ENCODE measurements at places on chromosomes 6 and 20. TPM values are rescaled to one million over a fixed set of nuclear protein-coding genes. Genes with fewer than 3 reads are reported as not detected.

- DNase-seq: no peak
- no peak overlapping the region for H3K27ac ChIP-seq
- H3K4me1 ChIP-seq: no peaks in the 10 kb centered on the region
- H3K27me3 ChIP-seq: peaks cover 12% of the 10 kb centered on the region
Measured at GRCh38 chr20:48139262-48140041, 354.2 kb upstream of the SULF2 start.

DNA sequence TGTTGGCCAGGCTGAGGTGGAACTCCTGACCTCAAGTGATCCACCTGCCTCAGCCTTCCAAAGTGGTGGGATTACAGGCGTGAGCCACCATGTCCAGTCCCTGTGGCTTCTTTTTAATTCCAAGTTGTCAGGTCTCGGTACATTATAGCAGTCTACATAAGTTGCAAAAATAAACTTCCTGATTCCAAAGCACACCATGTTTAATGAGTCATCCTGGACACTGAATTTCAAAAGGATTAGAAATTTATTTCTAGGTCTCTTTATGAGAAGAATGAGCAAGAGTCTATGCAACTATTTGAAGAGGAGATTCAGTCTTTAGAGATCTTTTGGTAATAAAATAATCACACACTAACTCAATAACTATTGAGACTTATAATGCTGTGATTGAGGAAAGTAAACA, 63.9 kb upstream of the MCHR2 start:
- DNase-seq: no peak
- no peaks in the 10 kb centered on the region for H3K27me3 ChIP-seq
- H3K36me3 ChIP-seq: no peaks in the 10 kb centered on the region
- no peak overlapping the region for H3K4me3 ChIP-seq
- no peak overlapping the region for H3K27ac ChIP-seq

DNA sequence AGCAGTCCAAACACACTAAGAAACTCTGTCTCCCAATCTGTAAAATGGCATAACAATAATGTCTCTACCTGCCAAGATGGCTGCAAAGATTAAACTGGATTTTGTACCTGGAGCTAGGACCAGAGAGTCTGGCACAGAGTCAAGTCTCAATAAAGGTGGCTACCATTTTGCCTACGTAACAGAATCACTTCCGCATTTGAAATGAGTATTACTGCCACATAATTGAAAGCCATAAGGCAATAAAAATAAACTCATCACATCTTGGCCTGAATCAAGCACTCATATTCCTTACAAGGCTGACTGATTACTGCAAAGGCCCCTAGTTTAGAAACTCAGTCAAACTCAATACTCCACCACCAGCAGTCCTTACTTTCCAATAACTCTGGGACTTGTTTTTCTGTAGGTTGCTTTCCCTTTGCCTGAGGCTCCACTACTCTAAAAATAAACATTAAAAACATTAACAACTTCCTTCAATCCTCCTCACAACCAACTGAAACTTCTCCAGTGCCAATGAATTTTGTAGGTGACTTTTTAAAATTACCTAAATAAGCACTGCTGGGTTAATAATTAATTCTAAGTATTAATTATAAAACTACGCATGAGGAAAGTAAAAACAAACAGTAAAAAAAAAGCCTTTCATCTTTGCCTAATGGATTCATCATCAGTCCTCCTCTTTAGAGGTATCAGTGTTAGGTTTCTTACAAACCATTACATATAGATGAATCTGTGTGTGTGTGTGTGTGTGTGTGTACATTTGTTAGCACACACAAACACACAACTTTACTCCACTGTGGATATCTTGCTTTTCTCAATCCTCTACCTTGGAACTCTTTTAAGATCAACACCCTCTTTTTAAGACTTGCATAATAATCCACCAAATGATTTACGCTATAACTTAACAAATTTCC, 3.7 kb downstream of the KIF16B start:
- no peaks in the 10 kb centered on the region for H3K27me3 ChIP-seq
- no peak for DNase-seq
- H3K4me1 ChIP-seq: peaks cover 35% of the 10 kb centered on the region
- H3K4me3 ChIP-seq: no peak overlapping the region

GRCh38 chr6:100473182-100473581, 8.5 kb upstream of the SIM1 start:
- DNase-seq: no peak
- H3K36me3 ChIP-seq: peaks cover 4% of the 10 kb centered on the region
- peaks cover 90% of the 10 kb centered on the region for H3K27me3 ChIP-seq
- H3K27ac ChIP-seq: peak overlapping the region; percentile 25
- peaks cover 30% of the 10 kb centered on the region for H3K4me1 ChIP-seq

- peaks cover 57% of the 10 kb centered on the region for H3K4me1 ChIP-seq
- no peaks in the 10 kb centered on the region for H3K27me3 ChIP-seq
- H3K27ac ChIP-seq: peak overlapping the region; percentile 95
- peak overlapping the region; percentile 92 for H3K4me3 ChIP-seq
Measured at GRCh38 chr6:53347250-53347920, 1.4 kb downstream of the ELOVL5 start.

DNA sequence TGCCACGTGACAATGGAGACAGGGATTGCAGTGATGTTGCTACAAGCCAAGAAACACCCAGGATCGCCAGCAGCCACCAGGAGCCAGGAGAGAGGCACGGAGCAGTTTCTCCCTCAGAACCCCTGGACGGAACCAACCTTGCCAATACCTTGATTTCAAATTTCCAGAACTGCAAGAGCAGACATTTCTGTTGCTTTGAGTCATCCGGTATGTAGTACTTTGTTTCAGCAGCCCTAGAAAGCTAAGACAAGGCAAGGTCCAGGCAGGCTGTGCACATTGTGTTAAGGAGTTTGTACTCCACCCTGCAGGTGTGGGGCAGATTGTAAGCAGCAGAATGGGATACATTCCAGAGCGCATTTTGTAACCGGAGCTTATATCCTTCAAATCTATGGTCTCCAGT, 48.3 kb downstream of the TRERF1 start:
- DNase-seq: no peak
- peak overlapping the region; percentile 98 for H3K27ac ChIP-seq
- peak overlapping the region; percentile 81 for H3K4me3 ChIP-seq
- H3K27me3 ChIP-seq: no peaks in the 10 kb centered on the region

- H3K27me3 ChIP-seq: no peaks in the 10 kb centered on the region
- peak overlapping the region; percentile 67 for H3K4me3 ChIP-seq
- H3K27ac ChIP-seq: peak overlapping the region; percentile 58
- peaks cover 30% of the 10 kb centered on the region for H3K4me1 ChIP-seq
Measured at GRCh38 chr6:41707565-41708200, 27.7 kb downstream of the TFEB start.

- DNase-seq: no peak
- no peak overlapping the region for H3K27ac ChIP-seq
- no peaks in the 10 kb centered on the region for H3K27me3 ChIP-seq
- H3K4me1 ChIP-seq: no peaks in the 10 kb centered on the region
- no peaks in the 10 kb centered on the region for H3K36me3 ChIP-seq
- H3K4me3 ChIP-seq: no peak overlapping the region
Measured at GRCh38 chr6:145772846-145773245, 37.5 kb upstream of the EPM2A start.

TNFRSF6B gene
- total RNA-seq: 1.2 TPM

LPIN3 gene
- total RNA-seq: 2.6 TPM

CFAP206 gene
- not detected for total RNA-seq

HLA-DQA2 gene
- 1.2 TPM for total RNA-seq

RFX6 gene
- total RNA-seq: not detected

RAET1E gene
- not detected for total RNA-seq
